CD4-positive, alpha-beta T cell treated with Interleukin-4 for 1 hour (primary cell): ENCODE measurements at places on chromosomes 7 and 10.

GRCh38 chr10:70328967-70329366 lies 45.2 kb upstream of the NPFFR1 start:
- DNase-seq, result no peak

DNA sequence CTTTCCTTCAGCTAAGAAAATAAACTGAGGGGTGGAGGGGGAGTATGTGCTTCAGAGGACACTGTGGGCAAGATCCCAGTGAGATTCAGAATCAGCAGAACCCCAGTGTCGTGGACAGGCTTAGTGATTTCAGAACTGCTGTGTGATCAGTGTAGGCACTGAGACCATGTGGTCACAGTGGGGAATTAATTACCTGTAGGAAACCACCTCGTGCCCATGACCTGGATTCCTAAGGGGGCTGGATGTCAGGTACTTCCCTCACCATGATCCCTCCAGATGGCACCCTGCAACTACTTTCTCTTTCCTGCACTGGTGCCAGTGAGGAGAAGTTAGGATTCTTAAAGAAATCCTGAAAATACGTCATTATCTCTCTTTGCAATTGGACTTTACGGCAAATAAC lies 64.4 kb downstream of the HBP1 start:
- no peak for DNase-seq

DNA sequence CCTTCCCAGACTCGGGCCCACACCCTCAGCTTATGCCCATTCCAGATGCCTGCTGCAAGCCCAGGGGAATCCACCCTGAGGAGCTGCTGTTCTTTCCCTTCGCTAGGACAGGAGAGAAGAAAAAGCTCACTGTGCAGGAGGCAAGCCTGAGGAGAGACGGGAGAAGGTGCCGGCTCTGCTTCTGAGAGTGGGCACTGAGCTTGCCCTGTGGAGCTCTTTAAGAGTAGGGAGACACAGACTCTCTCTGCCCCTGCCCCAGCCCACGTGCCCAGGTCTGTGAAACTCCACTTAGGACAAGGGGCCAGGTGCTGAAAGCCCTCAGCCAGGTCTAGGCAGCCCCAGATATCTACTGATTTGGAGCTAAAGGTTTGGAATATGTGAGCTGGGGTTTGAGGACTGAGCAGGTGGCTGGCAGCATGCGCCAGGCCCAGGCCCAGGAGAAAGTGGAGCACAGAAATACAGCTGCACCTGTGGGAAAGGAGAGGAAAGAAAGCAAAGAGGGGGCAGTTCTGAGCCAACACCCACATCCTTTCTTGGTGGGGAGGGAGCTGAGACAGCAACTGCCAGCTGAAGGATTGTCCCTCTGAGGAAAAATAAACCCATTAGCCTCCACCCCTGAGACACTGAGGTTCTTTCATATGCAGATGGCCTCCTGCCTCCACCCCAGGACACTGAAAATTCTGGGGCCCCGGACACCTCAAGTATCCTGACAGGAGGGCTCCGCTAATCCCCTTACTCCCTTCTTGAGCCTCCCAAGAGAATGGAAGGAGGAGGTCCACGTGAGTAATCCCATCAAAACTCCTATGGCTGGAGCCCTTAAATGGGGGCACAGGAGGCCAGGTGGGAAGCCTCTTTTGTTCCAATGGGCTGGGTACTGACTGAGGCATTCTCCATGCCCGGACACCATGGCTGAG lies 7.3 kb downstream of the POLL start:
- DNase-seq, result no peak

GRCh38 chr7:30453921-30454320 lies 24.7 kb downstream of the NOD1 start:
- DNase-seq, result no peak

GRCh38 chr10:77892021-77892739 lies 34.4 kb downstream of the DLG5 start:
- DNase-seq, result no peak

- no peak for DNase-seq
Observed at GRCh38 chr7:11848251-11848650, 16.3 kb upstream of the THSD7A start.

DNA sequence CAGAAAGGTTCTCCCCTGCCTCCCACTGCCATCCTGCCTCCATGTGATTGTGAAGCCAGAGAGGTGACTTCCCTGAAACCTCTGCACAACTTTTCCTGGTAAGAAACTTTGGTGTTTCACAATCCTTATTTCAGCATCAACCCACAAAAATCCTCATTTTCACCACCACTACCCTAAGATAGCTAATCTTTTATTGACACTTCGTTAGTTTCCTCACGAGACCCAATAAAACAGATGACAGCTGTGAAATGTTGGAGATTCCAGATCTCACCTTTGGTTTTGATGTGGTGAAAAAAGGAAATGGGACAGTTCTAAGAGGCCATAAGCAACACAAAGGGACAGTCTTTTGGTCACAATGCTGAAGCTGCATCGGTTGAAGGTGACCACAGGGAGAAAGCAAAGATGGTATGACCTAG lies 59.9 kb upstream of the TM9SF3 start:
- peak; percentile 22 for DNase-seq

- no peak for DNase-seq
Observed at GRCh38 chr7:139540203-139540602, 16.7 kb downstream of the CLEC2L start.
